ENCODE measurements at places on chromosomes 6 and 20. TPM values are rescaled to one million over a fixed set of nuclear protein-coding genes. Genes with fewer than 3 reads are reported as not detected.

Gene CCN5
- not detected for total RNA-seq

Gene MRPL14
- 30.7 TPM for total RNA-seq

Gene KIFC1
- 7.8 TPM for total RNA-seq

Gene MAS1
- total RNA-seq = 0.31 TPM

Gene DLK2
- 8.5 TPM for total RNA-seq

Gene EDN1
- total RNA-seq = 3.8 TPM

Gene C6orf89
- total RNA-seq = 34.1 TPM

Gene MOCS3
- 8.5 TPM for total RNA-seq

Gene GRM1
- 25.0 TPM for total RNA-seq

Gene IYD
- not detected for total RNA-seq

Gene FAM217A
- total RNA-seq = not detected

Gene DOP1A
- total RNA-seq = 140 TPM

Gene TPD52L1
- 3.8 TPM for total RNA-seq

Gene PTCHD4
- 27.9 TPM for total RNA-seq

Gene PET117
- total RNA-seq = 16.9 TPM

Gene HCK
- total RNA-seq = 2.2 TPM

Gene RHAG
- 0.31 TPM for total RNA-seq

Gene KIF3B
- total RNA-seq = 93.3 TPM

Gene CPNE5
- 15.3 TPM for total RNA-seq

Gene ENPP1
- total RNA-seq = 1.6 TPM

Gene TM9SF4
- total RNA-seq = 25.0 TPM

Gene OR14J1
- total RNA-seq = not detected

Gene HSPA1L
- 3.1 TPM for total RNA-seq

Gene MAP7
- 9.4 TPM for total RNA-seq

Gene E2F1
- total RNA-seq = 3.4 TPM

Gene TAB2
- total RNA-seq = 57.9 TPM

Gene PMEPA1
- total RNA-seq = 7.5 TPM

Gene SLC4A11
- total RNA-seq = not detected

Gene CYP21A2
- not detected for total RNA-seq

Gene RSPO3
- total RNA-seq = 23.5 TPM

Gene EPHA7
- total RNA-seq = 82.6 TPM

Gene C6orf132
- total RNA-seq = under 0.01 TPM

Gene PRL
- not detected for total RNA-seq

Gene COL12A1
- 67.3 TPM for total RNA-seq

Gene PXDC1
- total RNA-seq = 12.5 TPM

Gene TFAP2C
- 6.9 TPM for total RNA-seq

Data from parietal lobe (tissue), 2 donors.